ENCODE measurements at places on chromosomes 5 and 9.

- no peak for DNase-seq
Measured at GRCh38 chr5:174935854-174936474, 211.6 kb downstream of the MSX2 start.

- no peak for DNase-seq
Measured at GRCh38 chr5:29790281-29790680, 1403.2 kb upstream of the CDH6 start.

- no peak for DNase-seq
Measured at GRCh38 chr5:174064171-174064570, 18.7 kb downstream of the NSG2 start.

GRCh38 chr5:80139466-80139972 lies 104.4 kb downstream of the THBS4 start:
- no peak for DNase-seq

DNA sequence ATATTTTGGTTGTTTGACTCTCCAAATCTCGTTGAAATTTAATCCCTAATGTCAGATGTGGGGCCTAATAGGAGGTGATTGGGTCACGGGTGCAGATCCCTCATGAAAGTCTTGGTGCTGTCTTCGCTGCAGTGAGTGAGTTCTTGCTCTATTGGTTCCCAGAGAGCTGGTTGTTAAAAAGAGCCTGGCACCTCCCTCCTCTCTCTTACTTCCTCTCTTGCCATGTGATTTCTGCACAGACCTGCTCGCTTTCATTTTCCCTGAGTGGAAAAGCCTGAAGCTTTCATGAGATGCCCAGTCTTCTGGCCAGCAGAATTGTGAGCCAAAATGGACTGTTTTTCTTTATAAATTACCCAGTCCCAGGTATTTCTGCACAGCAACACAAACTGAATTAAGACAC lies 221.6 kb downstream of the MAT2B start:
- DNase-seq, result no peak

DNA sequence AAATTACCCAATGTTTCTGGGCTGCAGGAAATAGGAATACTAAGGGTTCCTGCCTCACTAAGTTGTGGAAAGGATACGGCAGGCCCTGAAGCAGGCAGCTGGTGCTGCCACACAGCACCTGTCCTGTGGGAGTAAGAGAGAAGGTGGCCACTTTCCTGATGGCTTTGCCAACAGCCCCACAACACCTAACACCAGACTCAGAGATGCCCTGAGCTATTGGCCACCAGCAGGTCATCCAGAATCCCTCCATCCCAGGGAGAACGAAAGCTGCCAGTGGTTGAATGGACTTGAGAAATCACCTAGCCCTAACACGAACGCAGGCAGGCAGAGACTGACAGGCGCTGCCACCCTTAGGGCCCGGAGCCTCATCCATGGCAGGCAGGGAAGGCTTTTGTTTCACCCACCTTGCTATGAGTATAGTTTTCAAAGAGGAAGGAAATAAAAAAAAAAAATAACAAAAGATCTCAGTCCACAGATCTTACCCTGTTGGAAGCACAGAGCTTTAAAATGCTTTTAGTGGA lies 82.2 kb downstream of the DCP2 start:
- DNase-seq, result no peak

GRCh38 chr5:81794226-81794625 lies 43.3 kb upstream of the SSBP2 start:
- DNase-seq, result no peak

DNA sequence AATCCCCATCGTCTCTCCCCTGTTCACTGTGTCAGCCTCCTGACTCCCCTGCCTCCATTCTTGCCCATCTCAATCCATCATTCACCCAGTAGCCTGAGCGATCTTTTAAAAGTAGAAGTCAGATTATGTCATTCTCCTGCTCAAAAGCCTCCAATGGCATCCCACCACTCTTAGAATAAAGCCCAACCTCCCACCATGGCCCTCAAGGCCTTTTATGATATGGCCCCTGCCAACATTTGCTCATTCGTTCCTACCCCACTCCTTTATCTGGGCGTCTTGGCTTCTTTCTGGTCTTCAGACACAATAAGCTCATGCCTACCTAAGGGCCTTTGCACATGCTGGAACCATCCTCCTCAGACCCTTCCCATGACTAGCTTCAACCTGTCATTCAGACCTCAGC lies 35.5 kb upstream of the KCNMB1 start:
- no peak for DNase-seq

DNA sequence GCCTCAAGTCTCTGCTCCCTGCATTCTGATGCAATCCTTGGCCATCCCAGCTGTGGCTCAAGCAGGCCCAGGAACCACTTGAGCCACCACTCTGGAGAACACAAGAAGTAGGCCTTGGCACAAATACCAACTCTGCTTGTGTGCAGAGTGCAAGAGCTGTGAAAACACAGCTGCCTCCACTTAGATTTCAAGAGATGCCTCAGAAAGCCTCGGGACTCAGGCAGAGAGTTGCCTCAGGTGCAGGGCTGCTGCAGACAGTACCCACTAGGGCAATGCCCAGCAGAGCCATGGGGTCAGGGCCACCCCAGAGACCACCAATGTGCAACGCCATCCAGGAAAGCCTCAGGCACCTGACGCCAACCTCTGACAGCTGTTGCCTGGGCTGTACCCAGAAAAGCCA lies 82.4 kb downstream of the FREM1 start:
- DNase-seq, result no peak

DNA sequence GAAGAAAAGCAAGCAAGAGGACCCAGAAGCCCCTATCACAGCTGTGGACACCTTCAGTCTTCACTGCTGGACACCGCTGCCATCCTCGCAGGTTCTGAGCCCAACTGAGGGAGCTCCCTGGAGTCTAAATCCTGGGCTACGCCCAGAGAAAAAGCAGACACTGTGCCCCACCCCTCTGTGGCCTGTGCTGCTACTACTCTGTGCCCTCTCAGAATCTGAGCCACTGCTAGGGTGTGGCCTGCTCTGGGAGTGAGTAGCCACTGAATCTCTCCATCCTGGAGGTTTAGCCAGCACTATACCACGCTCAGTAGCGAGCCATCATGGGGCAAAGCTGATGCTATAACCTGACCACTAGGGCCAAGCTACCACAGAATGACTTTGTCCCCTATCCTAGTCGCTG lies 338.2 kb downstream of the NPR3 start:
- DNase-seq, result peak; percentile 59

DNA sequence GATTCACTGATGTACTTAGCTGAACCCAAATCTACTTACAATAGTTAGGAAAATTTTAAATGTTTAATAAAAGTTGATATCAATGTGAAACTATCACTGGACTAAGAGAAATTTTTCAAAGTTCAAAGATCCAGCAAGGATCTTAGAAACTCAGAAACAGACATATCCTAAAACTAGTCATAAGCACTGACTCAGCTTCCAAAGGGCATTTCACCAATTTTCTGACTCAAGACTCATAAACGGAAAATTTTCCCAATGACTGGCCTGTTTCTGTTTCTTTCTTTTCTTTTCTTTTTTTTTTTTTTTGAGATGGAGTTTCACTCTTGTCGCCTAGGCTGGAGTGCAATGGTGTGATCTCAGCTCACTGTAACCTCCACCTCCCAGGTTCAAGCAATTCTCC lies 66.6 kb downstream of the CDC14B start:
- no peak for DNase-seq

GRCh38 chr5:122155546-122155945 lies 26.2 kb downstream of the ZNF474 start:
- DNase-seq, result no peak

DNA sequence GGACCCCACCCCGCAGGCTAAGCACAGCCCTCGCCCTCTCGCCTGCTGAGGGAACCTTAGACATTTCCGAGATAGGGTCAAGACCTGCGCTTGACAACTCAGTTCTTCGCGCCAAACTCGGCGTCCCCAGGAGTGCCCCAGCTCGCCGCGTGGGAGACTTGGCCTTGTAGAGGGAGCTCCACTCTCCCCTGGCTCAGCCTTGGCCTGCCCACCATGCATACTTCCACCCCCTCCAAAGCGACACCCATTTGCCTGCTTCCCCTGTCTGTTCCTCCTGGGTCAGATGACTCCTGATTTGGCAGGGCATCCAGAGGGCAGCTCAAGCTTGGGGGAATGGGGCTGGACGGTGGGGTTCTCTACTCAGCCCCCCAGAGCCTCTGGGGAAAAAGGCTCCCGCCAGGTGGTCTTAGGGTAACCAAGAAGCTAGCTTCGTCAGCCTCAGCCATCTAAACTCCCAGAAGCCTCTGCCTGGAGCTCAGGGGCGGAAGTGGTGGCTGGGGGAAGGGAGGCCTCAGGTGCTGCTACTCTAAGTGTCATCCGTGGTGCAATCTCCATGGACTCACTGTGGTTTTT lies 560 bp downstream of the DOCK2 start:
- DNase-seq, result no peak

GRCh38 chr5:158727771-158728311 lies 371.9 kb downstream of the EBF1 start:
- DNase-seq, result no peak

DNA sequence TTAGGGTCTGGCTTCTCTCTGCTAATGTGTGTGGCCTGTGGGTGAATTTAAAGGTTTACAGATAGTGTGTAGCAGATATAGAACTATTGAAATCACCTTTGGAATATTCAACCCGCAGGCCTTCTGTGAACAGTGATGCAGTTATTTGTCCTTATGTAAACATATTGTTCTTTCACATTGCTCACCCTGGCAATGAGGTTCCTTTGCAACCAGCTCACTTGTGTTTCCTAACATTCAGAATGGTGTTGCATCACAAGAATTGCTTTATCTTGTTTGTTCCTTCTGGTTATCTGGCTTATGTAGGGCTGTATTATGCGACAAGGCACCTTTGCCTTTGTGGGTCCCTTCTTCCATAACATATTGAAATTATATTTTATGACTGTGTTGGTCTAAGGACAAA lies 370.3 kb downstream of the NNT start:
- DNase-seq, result no peak

- no peak for DNase-seq
Measured at GRCh38 chr9:124210697-124211096, 47.1 kb upstream of the NEK6 start.

- DNase-seq, result no peak
Measured at GRCh38 chr5:58493141-58493540, 1.9 kb downstream of the GAPT start.

DNA sequence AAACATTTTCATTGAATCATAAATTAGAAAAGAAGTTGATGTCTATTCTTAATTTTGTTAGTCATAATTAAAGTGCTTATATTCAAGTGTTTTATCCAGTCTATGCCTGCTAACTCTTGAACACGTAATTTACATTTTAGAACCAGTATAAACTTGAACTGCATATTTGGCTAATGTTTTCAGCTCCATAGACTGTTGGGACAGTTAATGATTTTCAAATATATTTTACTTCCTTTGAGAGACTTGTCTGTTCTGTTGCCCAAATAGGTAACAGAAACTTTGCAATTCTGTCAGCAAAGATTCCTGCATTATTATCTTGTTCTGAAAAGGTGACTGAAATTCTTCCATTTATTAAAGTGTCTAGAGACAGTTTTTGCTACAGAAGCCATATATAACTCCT lies 7.8 kb downstream of the ITGA2 start:
- no peak for DNase-seq

DNA sequence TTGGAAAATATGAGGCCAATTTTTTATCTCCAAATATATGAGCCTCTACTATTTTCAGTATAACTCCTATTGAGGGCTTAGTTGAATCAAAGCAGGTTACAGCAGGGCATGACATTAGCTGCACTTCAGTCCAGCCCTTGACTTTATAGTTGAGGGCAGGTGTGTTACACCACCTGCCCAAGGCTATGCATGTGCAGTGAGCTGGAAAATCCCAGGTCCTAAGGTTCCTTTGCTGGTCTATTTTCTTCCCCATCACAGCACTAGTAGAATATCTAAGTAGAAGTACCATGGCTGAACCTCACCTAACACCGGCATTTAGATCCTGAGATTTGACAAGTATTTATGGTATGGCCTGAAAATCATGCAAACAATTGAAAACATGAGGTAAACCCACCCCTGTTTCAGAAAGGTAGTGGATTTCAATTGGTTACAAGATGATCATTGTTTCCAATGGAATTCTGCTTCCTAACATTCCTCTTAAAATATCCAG lies 201.1 kb downstream of the SEMA5A start:
- DNase-seq, result no peak

GRCh38 chr5:39892708-39893107 lies 467.9 kb upstream of the DAB2 start:
- DNase-seq, result no peak

DNA sequence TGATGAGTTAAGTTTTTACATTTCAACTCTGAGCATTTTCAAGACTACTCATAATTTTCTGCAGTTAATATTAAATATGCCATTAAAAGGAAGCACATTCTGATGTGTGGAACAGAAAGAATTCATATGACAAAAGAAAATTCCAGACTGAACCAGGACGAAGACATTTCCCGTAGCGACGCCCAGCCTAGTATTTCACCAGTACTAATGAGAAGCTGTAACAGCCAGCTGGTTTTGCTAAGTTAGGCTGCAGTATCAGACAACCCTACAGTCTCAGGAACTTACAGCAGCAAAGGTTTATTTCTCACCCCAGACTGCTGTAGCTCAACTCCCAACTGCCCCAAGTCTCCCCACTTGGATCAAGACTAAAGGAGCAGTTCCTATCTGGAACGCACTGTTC lies 91.6 kb downstream of the TMEM174 start:
- no peak for DNase-seq

DNA sequence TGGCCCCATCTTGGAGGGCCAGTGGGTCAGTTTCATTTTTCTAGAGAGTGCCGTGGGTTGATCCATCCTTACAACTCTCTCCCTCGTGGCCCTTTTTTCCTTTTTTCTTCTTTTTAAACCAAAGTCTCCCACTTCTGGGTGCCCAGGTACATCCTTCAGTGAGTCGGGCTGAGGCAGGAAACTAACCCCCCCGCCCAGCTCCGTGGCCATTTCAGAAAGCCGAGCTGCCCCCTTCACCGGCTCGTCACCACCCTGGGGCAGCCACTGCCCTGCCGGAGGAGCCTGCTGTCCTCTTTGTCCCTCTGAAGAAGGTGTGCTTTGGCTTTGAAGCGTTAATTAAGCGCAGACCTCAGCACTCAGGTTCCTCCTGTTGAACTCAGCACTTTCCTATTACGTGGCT lies 5.2 kb downstream of the CFAP77 start:
- no peak for DNase-seq

GRCh38 chr5:175516933-175517823 lies 38.8 kb downstream of the SFXN1 start:
- DNase-seq, result no peak

GRCh38 chr5:149895416-149896345 lies 48.9 kb downstream of the PDE6A start:
- DNase-seq, result no peak

DNA sequence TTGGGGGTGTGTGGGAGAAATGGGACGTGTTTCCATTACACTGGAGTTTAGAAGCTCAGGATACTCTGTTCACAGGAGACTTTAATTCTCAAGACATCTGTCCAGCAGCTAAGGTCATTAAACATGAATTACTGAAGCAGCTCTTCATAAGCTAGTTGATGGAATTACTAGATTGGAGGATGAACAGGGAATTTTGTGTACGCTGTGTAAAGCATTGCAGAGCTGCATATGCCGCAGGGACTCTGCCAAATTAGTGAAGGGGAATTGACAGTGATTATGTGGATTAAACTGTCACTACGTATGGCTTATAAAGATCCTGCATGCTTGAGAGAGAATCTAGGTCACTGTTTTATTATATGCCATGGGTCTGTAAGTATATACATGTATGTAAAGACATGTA lies 177.5 kb upstream of the TBC1D2 start:
- DNase-seq, result no peak

- no peak for DNase-seq
Measured at GRCh38 chr9:73095425-73095824, 56.2 kb upstream of the ANXA1 start.
